ENCODE measurements at places on chromosomes 13 and 19. TPM values are rescaled to one million over a fixed set of nuclear protein-coding genes. Genes with fewer than 3 reads are reported as not detected.

SPRED3 gene
- 0.30 TPM for total RNA-seq

DNA sequence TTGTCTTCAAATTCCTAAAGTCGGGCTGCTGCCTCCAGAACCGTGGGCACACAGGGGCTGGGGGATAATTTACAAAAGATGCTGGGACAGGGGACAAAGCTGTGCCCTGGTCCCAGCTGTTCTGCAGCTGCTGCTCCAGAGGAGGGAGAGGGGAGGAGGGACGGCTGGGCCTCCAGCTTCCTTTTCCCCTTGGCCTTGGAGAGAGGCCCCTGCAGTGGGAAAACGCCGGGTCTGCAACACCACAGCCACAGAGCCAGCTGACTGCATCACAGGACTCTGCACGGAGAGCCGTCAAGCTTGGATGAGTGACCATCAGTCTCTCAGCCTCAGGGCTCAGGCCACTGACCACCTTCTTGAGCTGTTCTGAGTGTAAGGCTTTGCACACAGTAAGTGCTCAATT is 6.1 kb downstream of the DOCK6 start:
- no peak for DNase-seq

DDX49 gene
- total RNA-seq = 18.9 TPM

DNA sequence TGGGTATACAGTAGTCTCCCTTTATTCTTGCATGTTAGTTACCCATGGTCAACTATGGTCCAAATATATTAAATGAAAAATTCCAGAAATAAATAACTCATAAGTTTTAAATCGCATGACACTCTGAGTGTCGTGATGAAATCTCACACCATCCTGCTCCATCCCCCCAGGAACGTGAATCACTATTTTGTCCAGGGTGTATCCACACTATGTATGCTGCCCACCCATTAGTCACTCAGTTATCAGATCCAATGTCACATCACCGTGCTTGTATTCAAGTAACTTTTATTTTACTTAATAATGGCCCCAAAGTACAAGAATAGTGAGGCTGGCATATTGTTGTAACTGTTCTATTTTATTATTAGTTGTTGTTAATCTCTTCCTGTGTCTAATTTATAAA is 115.8 kb upstream of the SERP2 start:
- no peak for DNase-seq

DNA sequence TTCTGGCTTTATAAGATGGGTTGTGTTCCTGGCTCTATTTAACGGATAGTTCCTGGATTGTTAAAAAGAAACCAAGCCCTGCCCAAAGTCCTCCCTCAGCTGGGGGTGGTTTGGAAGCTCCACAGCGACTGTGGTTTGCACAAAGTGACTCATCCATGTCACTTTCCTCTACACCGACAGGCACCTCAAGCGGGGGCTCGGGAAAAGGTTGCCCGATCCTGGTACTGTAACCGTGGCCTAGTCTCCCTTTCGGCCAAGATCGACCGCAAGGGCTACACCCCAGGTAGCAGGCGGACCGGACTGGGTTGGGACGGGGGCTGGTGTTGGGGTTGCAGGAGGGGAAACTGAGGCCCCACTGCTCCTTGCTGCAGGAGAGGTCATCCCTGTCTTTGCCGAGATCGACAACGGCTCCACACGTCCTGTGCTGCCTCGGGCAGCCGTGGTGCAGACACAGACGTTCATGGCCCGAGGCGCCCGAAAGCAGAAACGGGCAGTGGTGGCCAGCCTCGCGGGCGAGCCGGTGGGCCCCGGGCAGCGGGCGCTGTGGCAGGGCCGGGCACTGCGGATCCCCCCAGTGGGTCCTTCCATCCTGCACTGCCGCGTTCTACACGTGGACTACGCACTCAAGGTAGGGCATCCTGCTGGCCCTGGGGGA is 1.6 kb downstream of the ARRDC2 start:
- no peak for DNase-seq

DNA sequence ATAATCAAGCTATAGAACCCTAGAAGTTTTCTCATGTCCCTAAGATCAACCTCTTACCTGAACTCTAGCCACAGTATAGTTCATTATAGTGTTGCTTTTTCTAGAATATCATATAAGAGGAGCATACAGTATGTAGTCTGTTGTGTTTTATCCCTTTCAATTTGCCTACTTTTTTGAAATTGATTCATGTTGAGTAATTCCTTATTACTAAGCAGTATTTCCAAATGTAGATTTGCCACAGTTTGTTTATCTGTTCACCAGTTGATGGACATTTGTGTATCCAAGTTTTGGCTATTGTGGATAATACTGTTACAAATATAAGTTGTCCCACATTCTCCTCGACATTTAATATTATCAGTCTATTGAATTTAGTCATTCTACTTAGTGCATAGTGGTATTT is 138.0 kb downstream of the LMO7 start:
- no peak for DNase-seq

GRCh38 chr19:12425888-12426274 is 14.9 kb downstream of the ZNF443 start:
- no peak for DNase-seq

DNA sequence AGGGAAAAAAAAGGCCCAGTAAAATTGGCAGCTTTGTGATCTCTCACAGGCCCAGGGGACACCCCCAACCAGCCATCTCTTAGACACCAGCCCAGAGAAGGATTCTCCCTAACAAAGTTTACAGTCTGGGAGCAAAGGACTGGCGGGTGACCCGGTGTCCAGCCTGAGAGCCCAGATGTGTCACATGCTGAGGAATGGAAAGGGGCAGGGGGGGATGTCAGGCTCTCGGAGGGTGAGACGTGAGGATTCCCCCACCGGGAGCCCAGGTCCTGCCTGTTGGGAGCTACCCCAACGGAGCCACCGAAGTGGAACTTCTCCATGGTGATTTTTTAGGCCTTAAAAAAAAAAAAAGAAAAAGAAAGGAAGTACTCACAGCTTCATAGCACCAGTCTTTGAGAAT is 4.8 kb upstream of the CTXN1 start:
- DNase-seq = no peak

DNA sequence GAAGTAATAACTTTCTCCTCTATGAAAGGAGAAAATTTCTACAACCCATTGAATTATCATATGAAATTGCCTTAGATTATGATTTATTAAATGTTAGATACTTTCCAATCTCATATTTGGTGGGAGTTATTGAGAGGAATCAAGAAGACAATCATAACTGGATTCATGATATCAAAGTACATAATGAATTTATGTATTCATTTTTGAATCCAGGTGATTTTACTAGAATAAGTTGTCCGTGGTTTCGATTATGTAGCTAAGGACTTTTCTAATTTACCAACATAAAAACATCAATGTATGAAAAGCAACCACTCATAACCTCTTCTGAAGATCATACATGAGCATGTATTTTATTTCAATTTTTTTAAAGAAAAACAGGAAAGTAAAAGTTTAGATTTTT is 1225.0 kb upstream of the MIR17HG start:
- DNase-seq = no peak

OR7C1 gene
- total RNA-seq = not detected

DNA sequence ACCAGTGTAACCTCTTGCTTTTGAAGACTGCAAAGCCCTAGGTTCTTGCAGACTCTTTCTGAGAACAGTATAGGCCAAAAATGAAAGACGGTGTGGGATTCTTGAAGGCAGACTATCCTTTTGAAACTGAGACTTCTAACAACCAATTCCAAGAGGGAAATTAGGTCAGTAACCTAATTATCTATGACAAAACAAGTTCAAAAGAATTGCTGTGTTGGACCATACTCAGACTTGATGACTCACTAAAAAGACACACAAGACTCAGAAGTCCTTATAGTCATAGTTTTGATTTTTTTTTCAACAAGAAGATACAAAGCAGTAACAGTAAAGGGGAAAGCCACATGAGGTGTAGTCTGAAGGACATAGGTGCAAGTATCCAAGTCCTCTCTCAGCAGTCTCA is 624.0 kb upstream of the GPC6 start:
- no peak for DNase-seq

GRCh38 chr13:76852986-76853385 is 33.2 kb downstream of the KCTD12 start:
- DNase-seq = no peak

TEX26 gene
- total RNA-seq = not detected

- no peak for DNase-seq
These were observed 2.3 kb downstream of the GAS6 start for GRCh38 chr13:113861433-113862030.

- no peak for DNase-seq
These were observed 608 bp downstream of the CNN2 start for GRCh38 chr19:1026783-1027649.

GRCh38 chr19:43505941-43506340 is 1.4 kb upstream of the PHLDB3 start:
- no peak for DNase-seq

- no peak for DNase-seq
These were observed 39.6 kb upstream of the KLF12 start for GRCh38 chr13:74173822-74174221.

DNA sequence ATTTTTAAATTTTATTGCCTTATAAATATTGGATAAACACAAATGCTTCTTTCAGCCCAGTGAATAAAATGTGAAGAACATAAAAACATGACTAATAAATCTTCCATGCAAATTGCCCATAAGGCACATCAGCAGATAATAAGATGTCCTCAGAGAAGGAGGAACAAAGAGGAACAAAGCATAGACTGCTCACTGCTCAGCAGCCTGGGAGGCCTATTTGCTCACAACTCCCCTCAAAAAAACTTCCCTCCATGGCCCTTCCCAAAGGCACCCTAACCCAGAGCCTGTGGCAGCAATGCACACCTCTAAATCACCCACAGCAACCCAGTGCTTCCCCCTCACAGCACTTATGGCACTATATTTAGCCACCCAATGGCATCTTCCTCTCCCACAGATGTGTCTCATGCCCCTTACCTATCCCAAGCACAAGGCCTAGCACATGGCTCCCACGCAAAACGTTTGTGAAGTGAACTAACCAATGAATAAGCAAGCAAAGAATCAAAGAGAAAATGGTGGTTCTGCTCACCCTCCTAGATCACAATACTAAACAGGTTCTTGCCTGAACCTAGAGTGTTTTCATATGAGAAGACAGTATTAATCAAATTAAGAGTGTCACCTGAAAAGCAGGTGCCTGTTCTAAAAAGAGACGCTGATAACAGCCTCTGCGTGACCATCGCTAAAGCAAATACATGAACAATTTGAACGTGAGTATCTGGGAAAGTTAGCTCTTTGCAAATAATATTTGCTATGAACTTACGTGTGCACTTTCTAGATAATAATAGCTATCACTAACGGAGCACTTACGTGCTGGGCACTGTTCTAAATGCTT is 96.9 kb downstream of the TBC1D4 start:
- DNase-seq = no peak

GRCh38 chr19:39969266-39969665 is 1.7 kb upstream of the PSMC4 start:
- no peak for DNase-seq

- peak; percentile 46 for DNase-seq
These were observed 1.8 kb downstream of the DACH1 start for GRCh38 chr13:71864986-71865873.

GRCh38 chr13:35727881-35728280 is 251.4 kb upstream of the MAB21L1 start:
- DNase-seq = no peak

IGSF23 gene
- 7.0 TPM for total RNA-seq

SELENOV gene
- not detected for total RNA-seq

- DNase-seq = no peak
These were observed 97.9 kb upstream of the RNF113B start for GRCh38 chr13:98274921-98275487.

- DNase-seq = no peak
These were observed 83.6 kb upstream of the ARHGEF7 start for GRCh38 chr13:111031531-111031961.

TSHZ3 gene
- 1.1 TPM for total RNA-seq

SPINT2 gene
- 7.3 TPM for total RNA-seq

- no peak for DNase-seq
These were observed 92.2 kb downstream of the STOML3 start for GRCh38 chr13:38898481-38898880.

Data from left lobe of liver (tissue), 2 donors.